ENCODE measurements at places on chromosomes 4 and X.

- DNase-seq: no peak
Measured at GRCh38 chr4:169420291-169420690, 149.5 kb upstream of the SH3RF1 start.

DNA sequence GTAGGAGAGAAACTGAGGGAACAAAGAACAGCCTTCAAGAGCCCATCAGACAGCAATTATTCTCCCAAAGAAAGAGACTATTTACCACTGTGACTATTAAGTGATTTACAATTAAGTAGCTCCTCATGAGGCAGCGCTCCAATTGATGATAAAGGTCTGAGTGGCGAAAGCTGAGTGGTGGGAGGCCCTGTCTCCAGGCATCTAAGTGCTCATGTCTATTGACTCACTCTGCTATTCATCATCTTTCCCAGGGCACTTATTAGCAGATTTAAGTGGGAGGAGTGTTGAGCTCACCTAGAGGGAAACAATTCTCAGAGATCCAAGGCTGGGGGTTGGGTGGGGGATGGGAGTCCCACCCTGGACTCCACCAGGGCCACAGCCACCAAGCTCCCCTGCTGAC is 23.3 kb downstream of the AMER1 start:
- DNase-seq: no peak

DNA sequence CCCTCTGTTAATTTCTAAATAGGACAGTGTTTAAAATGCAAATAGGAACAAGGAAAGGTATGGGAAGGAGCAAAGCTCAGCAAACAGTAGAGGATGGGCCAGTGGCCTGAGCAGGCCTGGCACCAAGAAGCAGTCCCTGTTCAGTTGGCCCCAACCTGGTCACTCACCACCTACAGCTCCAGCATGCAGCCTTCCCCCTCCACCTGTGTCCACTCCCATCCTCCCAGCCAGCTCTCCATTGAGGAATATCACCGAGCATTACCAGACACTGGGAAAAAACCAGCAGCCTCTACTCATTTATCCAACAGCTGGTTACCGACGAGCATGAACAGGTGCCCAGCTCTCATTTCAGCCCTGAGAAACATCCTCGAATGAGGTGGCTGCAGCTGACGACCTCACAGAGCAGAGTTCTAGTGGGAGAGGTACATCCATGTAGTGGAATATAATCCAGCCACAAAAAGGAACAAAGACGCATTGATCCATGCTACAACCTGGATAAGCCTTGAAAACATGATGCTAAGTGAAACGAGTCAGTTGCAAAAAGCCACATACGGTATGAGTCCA is 25.6 kb downstream of the CD99L2 start:
- DNase-seq: no peak

DNA sequence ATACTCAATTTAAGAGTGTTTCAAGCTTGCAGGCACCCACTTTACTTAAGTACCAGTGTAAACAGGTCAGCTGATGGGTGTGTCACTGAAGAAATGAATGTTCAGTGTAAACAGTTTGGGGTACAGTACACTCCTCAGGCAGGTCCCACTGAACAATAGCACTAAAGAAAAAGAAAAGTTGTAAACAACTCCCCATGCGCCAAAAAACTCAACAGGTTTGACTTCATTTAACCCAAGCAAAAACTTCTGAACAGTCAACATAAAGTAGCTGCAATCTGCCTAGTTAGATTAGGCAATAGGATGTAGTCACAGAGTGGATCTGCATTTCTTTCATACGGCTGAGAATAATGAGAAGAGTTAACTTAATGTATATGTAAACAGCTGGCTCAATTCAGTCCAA is 93.2 kb downstream of the FAM13A start:
- DNase-seq: peak; percentile 79

GRCh38 chr4:122827879-122828601 is 1.4 kb downstream of the FGF2 start:
- peak; percentile 72 for DNase-seq

DNA sequence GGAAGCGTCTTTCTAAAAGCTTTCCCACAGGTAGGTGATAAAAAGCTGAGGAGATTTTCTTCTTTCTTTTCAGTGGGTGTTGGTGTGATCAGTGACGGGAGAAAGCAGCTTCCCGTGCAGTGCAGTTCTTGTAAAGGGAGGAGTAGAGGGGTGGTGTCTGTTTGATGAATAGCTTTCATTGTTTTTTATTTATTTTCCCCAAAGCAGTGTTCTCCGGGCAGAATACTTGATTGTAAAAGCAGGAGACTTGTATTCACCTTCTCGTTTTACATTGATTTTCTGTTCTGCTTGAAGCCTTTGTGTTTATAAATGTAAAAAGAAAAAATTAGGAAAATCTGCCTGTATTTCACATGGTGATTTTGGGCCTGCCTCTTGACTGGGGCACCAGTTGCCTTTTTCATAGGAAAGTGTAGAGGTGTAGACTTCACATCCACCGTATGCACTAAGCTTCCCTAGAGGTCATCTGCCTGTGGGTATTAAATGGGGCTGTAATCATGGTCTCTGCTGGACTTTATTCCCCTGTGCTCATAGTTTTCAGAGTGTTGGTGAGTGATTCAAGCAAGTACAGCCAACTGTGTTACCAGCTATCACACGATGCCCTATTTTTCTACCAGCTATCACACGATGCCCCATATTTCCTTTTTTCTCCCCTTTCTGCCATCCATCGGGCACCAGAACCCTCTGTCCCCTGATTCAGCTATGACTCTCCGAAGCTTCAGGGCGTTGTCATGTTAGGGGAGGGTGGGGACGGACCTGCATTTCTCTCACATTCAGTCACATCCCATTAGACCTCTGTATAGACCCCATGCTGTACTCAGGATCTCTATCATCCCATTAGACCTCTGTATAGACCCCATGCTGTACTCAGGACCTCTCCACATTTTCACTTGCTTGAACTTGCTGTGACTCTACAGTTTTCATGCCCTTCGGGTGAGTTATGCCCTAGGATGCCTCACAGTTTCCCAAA is 526.5 kb downstream of the TRIML1 start:
- peak; percentile 3 for DNase-seq

DNA sequence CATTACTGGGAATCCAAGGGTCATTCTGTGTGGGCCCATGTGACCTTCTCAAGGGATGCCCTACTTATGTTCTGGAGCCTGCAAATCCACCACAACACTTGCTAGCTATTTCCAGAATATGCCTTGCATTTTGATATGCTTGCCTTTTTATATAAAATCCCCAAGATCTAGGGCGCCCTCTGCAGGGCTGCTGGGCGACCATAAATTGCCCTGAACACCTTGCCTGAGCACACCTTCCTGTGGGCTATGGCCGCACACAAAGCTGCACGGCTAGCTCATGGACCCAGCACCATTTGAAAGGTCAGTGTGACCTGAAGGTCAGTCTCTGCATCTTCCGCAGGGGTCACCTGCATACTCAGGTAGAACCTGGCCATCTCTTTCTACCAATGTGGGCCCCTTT is 311.7 kb downstream of the NLGN4X start:
- DNase-seq: no peak

DNA sequence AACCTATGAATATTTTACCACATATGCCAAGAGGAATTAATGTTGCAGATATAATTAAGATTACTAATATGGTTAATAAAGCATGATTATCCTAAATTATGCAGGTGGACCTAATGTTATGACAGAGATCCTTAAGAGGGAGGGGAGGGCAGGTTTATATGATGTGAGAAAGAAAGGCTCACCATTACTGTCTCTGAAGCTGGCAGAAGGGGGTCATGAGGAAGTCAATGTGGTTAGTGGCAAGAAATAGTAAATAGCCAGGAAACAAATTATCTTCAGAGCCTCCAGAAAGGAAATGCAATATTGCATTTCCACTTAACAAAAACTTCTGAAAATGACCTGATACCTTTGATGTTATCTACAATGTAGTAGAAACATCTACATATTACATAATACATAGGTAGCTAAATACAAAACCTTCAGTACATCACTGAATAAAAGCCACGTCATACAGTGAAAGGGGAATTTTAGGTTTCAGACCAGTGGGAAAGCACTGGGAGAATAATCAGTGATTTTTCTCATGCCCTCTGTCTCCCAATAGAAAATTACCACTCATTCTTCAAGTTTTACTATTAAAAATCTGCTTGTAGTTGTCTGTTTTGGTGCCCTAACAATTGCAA is 609.2 kb downstream of the SPOCK3 start:
- no peak for DNase-seq

DNA sequence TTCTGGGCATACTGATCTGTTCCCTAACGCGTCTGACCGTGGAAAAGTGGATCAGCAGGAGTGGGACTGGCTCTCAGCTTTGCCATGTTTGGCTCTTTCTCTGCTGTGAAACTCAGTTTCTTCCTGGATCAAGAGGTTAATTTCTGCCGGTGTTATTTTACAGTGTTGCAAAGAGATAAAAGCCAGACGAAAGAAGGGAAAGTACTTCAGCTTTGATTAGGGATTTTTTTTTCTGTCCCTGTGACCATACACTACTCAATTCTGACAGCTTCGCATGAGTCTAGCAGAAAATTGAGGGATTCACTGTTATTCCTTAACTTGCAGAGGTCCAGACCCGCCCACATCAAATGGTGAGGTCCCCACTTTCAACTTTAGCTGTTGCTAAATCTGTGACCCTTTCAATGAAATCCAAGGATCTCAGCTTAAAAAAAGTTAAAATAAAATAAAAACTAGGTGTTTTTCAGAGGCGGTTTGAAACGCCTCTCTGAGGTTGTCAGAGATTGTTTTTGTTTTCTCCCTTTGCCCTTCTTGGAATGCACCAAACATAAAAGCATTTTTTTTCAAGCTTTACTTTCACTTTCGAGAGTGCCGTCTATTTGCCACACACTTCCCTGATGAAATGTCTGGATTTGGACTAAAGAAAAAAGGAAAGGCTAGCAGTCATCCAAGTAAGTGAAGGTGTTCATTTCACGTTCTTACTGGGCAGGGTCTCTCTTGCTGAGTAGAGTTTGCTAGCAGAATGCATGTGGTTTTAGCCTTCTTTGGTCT is at the start of gene TLR3:
Gene TLR3, plus strand, starts transcription at position 576 of the 768 bp plus-strand sequence. CDS start 7,464 bp downstream, outside the sequence.
- peak; percentile 49 for DNase-seq

DNA sequence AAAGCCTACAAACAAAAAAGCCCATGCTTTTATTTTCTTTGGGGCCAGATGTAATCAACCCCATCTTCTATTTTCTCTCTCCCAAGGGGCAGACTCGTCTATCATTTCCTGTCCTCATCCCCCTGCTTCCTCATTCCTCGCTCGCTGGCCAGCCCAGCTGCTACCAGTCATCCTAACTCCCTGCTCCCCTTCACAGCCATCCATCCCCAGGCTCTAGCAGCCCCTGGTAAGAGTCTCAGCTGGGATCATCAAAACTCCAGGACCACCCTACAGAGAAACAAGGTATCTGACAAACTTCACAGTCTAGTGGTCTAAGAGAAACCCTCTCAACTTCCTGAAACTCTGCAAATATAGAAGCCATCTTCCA is 23.6 kb downstream of the SH3KBP1 start:
- DNase-seq: no peak

DNA sequence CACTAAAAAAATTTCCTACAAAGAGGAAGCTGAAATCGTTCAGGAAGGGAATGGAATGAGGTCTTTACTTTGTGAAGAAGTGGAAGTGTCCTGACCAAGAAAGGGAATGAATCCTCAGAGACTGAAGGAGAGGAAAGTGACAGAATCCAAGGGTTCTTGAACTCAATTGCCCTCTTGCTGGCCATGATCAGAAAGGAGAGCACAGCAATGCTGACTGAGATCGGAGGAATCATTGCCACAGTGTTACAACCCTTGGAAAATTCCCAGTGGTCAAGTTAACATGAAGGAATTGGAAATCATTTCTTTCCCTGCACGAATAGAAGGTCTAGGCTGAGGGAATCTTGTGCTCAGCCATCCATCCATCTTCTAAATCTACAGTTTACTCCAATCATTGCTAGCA is 190.0 kb upstream of the NEIL3 start:
- DNase-seq: peak; percentile 28

DNA sequence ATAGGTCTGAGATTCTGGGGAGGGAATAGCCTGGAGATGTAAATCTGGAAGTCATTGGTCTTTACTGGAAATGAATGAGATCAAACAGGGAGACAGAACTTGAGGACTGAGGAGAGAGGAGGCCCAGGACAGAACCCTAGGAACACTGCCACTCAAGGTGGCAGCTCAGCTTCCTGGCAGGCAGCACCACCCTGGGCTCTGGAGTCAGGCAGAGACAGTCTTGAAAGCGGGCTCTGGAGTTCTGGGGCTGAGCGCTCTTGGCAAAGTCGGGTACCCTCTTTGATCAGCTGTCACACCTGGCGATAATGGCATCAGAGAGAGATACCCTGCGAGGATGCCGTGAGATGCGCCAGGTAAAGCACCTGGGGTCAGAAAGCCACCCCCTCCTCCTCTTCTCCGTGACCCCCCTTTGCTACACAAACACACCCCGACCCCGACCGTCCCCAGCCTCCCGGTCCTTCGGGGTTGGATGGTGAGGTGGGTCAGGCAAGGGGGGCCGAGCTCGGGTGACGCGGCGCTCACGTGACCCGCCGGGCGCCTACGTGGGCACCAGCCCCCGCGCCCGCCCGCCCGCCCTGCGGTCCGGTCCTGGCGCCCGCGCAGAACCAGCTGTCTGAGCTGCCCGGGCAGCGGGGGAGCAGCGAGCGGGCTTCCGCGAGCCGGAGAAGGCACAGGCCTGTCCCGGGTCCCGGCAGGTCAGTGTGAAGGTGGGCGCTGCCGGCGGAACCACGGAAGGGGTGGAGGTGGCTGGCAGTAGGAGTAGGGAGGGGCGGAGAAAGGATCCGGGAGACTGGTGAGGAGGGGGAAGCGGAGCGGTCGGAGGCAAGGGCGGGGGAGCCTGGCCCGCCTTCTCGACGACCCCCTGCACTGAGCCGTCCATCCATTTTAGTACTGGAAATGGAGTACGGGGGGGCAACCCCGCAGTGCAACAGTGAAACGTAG is at the start of gene TCEAL3:
Gene TCEAL3, plus strand, starts transcription at position 600 of the 942 bp plus-strand sequence. CDS start 1,102 bp downstream, outside the sequence.
- DNase-seq: peak; percentile 23

DNA sequence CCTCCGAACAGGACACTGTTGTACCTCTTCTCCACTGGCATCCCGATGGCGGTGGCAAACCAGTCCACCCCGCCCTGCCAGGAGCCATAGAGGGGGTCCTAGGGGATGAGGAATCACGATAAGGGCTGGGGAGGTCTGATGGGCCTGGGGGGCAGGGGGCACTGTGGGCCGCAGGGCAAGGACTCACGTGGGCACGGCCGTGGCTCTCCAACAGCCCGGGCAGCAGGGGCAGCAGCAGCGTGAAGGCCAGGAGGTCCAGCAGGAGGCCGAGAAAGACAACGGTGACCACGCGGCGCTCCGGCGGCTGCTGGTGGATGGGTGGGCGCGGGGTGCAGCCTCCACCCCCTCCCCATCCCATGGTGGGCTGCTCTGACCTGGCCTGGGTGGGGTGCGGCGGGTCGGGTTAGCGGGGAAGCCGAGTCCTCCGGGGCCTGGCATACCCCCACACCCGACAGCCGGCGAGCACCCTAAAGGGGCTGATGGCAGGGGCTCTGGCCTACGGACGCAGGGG is 29.6 kb downstream of the NOP14 start:
- DNase-seq: no peak

- DNase-seq: peak; percentile 59
Measured at GRCh38 chr4:24630937-24631336, 46.6 kb upstream of the DHX15 start.

DNA sequence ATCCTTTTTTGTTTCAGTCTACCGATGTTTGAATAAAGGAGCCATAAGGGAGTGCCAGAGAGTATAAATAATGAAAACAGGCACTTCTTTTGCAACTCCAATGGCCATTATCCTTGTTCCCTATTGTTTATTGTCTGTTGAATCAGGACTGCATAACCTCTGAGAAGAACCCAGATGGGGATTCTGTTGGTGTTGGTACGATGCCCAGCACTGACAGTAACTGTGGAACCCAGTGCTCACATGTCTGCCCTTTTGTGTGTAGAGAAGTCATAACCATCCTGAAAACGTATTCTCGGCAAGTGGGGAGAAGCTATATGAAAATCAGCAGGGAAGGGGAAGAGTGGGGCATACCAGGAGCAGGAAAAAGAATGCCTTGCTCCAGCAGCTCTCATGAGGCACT is 195.1 kb upstream of the EDNRA start:
- peak; percentile 39 for DNase-seq

Measured in fibroblast of mammary gland (primary cell).